ENCODE measurements at places on chromosomes 1 and 21.

DNA sequence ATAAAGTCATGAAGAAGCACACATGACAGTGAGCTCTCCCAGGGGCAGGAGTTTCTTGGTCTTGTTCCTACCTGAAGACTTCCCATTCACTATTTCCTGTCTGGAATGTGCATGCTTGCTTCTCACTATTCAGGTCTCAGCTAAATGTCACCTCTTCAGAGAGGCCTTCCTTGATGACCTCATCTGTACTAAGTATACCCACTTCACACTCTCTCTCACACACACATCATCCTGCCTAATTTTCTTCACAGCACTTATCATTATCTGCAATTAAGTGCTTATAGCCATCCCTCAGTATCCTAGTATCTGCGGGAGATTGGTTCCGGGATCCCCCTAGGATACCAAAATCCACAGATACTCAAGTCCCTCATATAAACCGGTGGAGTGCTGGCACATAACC lies 146.4 kb upstream of the IVNS1ABP start:
- DNase-seq: no peak

GRCh38 chr1:27887215-27888021 lies 15.1 kb downstream of the THEMIS2 start:
- DNase-seq: no peak

DNA sequence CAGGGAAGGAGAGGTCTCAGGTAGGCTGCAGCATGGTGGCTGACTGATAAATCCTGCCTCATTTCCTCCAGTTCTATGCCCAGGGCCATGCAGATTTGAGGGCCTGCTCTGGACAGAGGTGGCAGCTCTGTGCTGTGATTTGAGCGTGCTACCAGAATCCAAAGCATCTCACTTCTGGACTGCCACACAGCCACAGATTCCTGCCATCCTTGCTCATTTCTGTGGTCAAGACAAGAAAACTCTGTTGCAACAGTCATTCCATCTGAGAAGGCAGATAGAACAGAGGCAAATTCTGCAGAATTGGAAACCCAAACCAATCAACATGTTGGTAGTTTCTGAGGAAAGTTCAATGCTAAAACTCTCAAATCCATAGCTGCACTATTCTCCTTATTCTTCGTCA lies 102.8 kb upstream of the GALNT2 start:
- DNase-seq: no peak

- no peak for DNase-seq
Measured at GRCh38 chr21:27817902-27818623, 851.2 kb upstream of the ADAMTS5 start.

DNA sequence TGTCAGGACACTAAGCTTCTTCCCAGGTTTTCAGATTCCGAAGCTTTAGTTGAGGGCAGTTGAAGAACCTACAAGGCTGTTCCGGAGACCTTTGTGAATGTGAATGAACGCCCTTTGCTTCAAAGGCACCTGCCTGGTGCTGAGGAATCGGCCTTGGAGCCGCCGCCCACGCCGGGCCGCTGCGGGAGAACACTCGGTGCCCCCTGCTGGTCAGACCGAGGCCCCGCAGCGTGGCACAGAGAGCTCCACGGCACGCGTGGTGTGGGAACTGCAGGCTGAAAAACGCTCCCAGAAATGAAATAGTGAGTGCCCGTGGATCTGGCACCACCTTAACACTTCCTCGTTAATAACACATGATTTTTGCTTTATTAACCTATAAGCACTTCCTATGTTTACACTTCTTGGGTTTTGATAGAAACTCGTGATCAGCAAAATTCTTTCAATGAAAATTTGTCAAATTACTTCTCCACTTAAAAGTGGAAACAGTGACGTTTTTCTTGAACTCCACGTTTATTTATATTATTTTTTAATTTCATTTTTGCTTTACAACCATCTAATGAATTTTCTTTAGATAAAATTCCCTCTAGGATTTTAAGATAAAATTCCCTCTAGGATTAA lies 460.6 kb downstream of the DSCAM start:
- DNase-seq: no peak

DNA sequence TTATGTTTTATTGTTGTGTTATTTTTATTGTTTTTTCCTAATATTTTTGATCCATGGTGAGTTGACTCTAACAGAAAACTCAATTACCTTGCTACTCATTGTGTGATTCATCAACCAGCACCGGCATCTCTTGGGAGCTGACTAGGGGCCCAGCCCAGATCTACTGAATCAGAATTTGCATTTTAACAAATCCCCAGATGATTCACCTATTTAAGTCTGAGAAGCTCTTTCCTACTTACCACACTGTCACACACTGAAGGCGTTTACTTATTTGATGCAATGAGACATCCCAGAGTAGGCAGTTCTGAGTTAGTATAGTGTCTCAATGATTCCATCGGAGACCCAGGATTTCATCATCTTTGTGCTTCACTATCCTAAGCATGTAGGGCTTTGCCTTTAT lies 416.6 kb downstream of the RWDD3 start:
- DNase-seq: no peak

DNA sequence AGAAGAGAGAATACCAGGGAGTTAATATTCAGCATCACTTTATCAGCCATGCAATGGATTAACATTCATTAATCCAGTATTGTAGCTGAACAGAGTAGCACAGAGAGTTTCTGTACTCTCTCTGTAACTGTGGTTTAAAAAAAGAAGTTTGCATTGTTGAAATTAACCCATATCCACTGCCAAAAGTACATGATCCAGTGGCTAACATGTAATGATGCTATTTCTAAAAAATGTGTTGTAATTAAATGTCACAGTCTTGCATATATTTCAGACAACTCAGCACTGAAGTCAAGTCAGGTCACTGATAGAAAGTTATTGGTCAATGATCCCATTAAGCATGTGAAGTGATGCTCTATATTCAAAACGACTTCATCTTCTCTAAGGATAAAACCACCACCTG lies 141.3 kb downstream of the NRIP1 start:
- no peak for DNase-seq

DNA sequence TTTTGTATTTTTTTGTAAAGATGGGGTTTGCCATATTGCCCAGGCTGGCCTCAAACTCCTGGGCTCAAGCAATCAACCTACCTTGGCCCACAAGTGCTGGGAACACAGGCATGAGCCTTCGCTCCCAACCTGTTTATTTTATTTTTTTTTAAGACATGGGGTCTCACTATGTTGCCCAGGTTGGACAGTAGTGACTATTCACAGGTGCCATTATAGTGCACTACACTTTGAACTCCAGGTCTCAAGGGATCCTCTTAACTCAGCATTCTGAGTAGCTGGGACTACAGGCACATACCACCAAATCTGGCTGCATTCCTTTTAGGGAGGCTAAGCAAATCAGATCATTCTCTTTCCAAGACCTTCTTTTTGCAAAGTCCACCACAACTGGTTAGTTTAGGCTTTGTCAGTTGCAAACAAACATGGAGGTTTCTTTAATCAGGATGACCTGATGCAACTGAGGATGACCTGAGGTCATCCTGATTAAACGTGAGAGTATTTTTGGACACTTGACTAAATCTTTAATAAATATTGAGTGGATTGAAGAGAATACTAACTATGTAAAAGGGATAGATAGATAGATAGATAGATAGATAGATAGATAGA lies 30.0 kb upstream of the RALGPS2 start:
- no peak for DNase-seq

- DNase-seq: peak; percentile 73
Measured at GRCh38 chr1:24992761-24993211, 62.7 kb upstream of the RUNX3 start.

DNA sequence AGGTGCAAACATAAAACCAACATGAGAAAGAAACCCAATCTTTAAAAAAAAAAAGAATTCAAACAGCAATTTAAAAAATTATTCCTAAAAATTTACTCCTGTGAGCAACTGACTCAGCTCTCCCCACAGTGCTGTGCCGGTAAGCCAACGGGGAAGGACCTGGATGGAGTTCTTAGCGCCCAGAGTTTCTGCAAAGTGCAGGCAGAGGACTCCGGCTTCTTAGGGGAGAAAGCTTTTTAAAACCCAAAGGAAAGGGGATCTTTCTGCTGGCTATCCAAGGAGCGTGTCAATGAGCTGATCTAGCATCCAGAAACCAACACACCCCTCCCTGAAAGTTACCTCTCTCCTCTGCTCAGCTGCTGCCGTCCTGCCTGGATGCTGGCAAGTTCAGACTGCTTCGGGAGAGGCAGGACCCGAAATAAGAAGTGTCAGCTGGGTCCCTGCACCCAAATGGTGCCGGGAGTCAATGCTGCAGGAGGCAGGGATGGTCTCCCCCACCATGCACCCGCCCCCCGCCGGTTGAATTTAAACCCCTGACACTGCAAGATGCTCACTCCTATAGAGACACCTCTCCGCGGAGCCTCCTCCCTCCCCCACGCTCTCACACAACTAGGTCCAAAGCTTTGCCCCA lies 32.2 kb upstream of the H6PD start:
- no peak for DNase-seq

DNA sequence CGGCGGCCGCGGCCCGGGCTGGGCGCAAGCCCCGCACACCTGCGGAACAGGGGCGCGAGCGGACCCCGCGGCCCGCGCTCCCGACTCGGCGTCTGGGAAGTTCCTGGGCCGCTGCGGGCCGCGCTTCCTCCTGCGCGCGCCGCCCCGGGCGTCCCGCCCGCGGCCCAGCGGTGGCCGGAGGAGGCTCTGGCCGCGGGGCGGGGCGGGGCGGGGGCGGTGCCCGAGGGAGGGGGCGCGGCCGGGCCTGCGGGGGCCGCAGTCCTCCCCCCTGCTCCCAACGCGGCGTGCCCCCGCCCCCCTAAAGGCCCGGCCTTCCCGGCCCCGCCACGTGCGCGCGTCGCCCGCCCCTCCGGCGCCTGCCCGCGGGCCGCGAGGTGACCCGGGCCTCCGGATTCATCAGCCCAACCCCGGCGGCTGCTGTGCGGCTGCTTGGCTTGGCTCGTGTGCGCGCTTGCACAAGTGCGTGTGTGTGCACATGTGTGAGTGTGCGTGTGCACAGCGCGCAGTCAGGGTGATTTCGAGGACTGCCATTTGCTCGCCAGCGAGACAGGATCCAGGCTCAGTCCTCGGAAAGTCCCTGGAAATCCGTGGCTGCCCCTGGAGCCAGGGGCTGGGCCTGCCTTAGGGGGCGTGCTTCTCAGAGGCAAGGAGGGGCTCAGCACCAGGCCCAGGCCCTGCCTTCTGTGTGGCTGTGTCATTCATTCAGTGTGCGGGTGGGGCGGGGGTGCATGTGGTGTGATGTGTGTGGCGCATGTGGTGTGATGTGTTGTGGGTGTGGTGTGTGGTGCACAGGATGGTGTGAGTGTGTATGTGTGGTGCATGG lies at the start of gene C2CD2:
C2CD2 (minus strand) TSS at position 188 of the 823 bp plus-strand sequence. CDS start 370 bp downstream, outside the sequence.
- DNase-seq: peak; percentile 68

Measured in activated CD8-positive, alpha-beta memory T cell treated with anti-CD3 and anti-CD28 coated beads for 24 hours (primary cell).